ACHN (cell line): ENCODE measurements at places on chromosomes 7 and 10.

- peak; percentile 72 for DNase-seq
Observed at GRCh38 chr7:103640031-103640779, 194.2 kb upstream of the SLC26A5 start.

- no peak for DNase-seq
Observed at GRCh38 chr7:91634485-91635177, 245.9 kb downstream of the MTERF1 start.

GRCh38 chr10:120828763-120829319 is 22.3 kb upstream of the WDR11 start:
- no peak for DNase-seq

DNA sequence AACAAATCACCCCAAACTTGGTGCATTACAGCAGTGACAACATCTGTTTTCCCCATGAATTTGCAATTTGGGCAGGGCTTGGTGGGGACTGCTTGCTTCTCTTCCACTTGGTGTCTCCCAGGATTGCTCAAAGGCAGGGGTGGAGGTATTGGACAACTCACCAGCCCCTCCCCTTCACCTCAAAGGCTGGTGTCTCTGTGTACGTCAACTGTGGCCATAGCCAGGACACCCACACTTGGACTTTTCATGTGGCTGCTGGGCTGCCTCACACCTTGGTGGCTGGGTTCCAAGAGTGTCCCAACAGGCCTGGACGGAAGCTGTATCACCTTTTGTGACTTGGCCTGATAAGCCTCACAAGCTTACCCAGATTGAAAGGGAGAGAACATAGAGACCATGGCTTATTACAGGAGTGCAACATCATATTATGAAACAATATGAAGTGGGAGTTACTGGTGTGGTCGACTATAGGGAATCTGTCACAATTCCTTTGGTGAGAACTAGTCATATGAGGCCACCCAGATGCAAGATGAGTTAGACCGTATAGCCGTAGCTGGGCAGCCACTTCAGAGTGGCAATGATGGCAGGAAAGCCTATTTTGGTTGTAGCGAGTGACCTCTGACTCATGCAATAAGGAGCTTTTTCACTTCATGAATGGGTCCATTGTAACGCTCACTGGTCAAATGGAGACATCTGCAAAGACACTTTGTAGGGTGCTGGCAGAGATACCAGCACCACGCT is 187.6 kb upstream of the ITGB1 start:
- no peak for DNase-seq

- DNase-seq: no peak
Observed at GRCh38 chr7:40509287-40509996, 374.6 kb downstream of the SUGCT start.
